ENCODE measurements at places on chromosomes 6 and 20. TPM values are rescaled to one million over a fixed set of nuclear protein-coding genes. Genes with fewer than 3 reads are reported as not detected.

Gene EDN3
- total RNA-seq: 1.4 TPM

DNA sequence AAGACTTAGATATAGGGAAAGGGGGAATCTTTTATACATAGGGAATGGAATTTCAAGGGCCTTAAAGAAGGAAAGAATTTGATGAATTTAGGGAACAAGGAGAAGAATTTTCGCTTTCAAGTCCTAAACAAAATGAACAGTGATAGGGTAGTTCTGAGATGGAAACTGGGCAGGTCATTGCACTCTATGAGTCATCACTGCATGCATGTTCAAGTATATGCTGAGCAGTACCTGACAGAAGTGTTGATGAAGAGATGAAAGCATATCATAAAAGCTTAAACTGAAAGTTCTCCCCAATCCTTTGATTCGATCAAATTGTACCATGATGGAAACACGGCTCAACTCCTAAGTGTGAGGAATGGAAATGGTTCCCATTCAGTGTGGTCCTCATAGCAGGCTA lies 271.0 kb downstream of the TSHZ2 start:
- no peak for DNase-seq

GRCh38 chr20:35049776-35050352 lies 42.7 kb downstream of the TRPC4AP start:
- DNase-seq: no peak

DNA sequence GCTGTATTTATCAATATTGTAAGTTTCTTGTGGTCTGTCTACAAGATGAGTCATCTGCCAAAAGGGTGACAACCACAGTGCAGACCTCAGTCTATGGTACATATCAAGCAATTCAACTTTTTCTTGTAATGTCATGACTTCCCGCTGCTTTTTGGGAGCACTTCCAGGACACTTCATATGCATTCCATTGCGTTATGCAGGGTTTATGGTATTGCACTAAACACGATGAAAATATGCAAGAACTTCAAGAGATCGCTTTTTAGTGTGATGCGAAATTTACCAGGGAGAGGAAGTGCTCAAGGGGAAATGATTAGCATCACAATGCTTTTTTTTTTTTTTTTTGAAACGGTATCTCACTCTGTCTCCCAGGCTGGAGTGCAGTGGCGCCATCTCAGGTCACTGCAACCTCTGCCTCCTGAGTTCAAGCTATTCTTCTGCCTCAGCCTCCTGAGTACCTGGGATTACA lies 166.5 kb downstream of the TFAP2A start:
- DNase-seq: no peak

- no peak for DNase-seq
These were observed 88.0 kb downstream of the METTL24 start for GRCh38 chr6:110270165-110270564.

DNA sequence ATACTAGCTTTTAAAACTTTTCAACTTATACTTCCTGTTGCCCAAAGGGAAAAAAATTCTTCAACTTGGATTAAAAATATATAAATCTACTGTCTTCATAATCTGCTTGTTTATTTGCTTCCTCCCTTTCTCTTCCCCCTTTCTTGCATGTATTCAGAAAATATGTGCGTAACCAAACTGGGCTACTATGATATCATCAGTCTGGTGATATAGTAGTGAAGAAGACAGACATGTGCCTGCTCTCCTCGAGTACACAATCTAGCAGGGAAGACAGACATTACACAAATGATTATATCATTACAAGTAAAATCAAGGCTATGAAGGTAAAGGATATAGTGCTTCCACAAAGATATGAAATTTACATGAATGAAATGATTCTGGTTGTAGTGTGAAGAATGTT lies 31.0 kb downstream of the IBTK start:
- DNase-seq: no peak

- DNase-seq: no peak
These were observed 435.5 kb upstream of the PLCB4 start for GRCh38 chr20:8633366-8633765.

GRCh38 chr20:38222231-38222922 lies 38.2 kb downstream of the KIAA1755 start:
- peak; percentile 79 for DNase-seq

Gene CAGE1
- 0.17 TPM for total RNA-seq
